ENCODE measurements at places on chromosomes 3 and 15.

GRCh38 chr3:148711981-148712666 lies 14.4 kb downstream of the AGTR1 start:
- no peak for DNase-seq

DNA sequence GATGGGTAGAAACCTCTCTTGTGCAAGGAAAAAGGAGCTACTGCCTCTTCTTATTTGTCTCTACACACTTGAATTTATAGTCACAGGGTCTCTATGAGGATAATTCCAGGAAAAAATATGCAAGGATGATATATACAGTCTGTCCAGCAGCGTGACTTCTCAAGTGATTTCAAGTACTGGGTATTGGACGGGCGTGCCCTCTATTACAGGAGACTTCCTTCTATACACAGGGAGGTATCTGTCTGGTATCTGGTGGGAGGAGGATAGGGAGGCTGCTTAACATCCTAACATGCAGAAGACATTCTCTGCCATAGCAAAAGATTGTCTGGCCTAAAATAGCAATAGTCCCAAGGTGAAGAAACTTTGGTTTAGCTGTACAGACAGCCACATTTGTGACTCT lies 146.1 kb downstream of the TPRG1 start:
- no peak for DNase-seq

- DNase-seq = no peak
These were observed 191.8 kb upstream of the RASGRP1 start for GRCh38 chr15:38756441-38756840.

GRCh38 chr15:98842192-98842972 lies 165.2 kb downstream of the PGPEP1L start:
- no peak for DNase-seq

Measured in stimulated activated CD4-positive, alpha-beta T cell treated with anti-CD3 and anti-CD28 coated beads, Interleukin-1b, Interleukin-23, amount 100 ng/mL, for 24 hours (primary cell).